RPMI8226 (cell line): ENCODE measurements at places on chromosomes 12 and 14.

GRCh38 chr14:97369901-97370300, 572.7 kb downstream of the VRK1 start:
- DNase-seq = no peak

DNA sequence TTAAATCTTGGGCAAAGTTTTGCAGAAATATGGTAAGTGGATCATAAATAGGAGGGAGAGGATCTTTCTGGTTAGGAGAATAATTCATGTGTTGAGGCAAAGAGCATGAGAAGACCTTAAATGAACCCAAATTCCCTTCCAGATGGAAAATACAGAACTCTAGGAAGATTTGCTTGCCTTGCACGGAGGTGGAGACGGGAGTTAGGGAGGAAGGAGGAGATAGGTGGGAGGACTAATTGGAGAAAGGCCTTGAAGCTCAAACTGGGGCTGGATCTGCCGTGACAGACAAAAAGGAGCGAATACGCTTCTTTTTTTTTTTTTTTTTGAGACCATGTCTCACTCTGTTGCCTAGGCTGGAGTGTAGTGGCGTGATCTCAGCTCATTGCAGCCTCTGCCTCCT, 5.9 kb downstream of the GPRC5A start:
- DNase-seq = no peak

DNA sequence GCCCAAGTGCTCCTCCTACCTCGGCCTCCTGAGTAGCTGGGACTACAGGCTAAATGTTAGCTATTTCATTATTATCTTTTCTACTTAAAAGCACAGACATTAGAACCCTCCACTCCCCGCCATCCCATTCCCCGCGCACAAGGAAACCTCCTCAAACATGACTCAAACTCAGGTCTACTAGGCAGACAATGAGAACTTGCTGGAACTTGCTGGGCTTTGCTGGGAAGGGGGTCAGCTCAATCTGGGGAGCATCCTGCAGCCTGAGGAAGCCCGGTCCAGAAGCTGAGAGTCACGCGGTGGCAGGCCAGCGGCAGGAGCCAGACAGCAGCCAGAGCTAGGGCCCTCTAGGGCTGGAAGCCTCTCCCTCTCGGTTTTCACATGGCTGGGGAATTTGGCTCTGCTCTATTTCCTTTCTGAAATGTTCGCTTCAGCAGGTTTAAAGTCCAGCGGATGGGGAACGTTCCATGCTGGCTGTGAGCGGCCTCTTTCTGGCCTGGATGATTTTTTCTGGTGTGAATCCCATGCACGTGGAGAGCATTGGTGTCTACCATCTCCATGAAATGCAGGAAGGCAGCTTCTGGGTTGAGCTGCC, 68.5 kb downstream of the SLC6A12 start:
- no peak for DNase-seq

DNA sequence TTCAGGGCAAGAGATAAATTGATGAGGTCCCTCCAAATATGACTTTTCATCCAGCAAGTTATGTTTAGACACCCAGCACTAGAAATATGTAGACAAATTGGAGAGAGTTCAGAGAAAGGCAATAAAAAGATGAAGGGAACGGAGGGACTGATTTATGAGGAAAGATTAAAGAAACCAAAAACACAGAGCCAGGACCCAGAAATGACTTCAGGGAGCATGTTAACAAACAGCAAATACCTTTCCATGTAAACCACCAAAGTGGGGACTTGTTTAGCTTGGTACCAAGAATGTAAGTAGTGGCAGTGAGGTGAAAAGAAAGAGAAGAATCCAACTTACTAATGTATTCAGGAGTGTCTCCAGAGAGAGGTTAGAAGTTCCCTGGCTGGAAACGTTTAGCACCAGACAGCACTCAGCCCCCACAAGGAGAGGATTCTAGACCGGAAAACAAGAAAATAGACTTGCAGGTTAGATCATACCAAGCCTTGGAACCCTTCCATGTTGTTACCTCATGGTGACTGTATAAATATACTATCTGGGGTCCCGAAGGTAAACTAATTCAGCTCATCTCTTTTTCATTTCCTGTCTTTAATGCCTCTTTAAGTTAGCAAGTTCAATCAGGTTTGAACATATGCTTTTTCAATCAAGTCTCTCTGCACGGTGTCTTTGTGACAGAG, 79.2 kb downstream of the TBC1D30 start:
- DNase-seq = no peak

GRCh38 chr12:107402041-107403022, 283.3 kb upstream of the PWP1 start:
- peak; percentile 60 for DNase-seq

DNA sequence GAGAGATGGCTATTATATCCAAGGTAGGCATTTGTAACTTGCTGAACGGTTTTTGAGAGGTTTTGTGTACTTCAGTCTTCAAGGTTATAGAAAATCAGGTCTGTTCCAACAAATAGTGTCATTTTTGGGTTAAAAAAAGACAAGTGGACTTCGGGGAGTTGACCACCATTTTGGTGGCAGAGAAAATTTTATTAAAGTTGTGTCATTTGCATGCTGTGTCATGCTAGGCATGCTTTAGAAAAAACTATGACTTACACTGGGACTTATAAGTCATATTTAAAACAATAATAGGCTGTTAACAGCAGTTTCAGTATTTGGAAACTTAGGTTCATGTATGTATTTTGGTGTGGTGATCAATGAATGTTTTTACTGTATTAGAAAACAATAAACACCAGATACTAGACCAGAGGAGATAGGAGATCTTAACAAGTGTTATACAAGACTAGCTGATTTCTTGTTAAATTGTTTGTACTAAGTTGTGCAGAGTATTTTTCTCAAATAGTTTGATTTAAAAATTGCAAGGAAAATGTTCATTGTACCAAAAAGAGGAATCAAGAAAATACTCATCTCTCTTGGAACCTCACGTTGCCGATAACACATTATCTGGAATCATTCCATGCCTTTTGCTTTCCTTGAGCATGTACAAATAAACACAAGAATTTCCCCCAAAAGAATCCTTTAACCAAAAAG, 1.4 kb downstream of the RAN start:
- DNase-seq = no peak
